ENCODE measurements at places on chromosomes 3 and 15. TPM values are rescaled to one million over a fixed set of nuclear protein-coding genes. Genes with fewer than 3 reads are reported as not detected.

DNA sequence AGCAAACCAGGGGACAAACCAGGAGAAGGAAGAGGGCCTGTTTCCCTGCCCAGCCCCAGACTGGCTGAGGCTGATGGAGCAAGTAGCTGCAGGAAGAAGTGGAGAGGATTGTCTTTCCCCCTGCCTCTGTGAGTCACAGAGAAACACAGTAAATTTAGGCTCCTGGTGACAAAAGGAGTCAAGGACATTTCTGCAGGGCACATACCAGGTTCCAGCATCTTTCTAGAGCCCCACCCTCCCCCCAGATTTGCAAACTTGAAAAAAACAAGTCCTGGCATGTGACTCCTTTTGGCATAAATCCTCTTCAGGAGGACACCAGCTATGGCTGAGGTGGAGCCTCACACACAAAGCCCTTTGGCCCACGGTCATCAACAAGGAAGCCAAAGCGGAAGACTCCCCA, 17.8 kb downstream of the PLD1 start:
- no peak for DNase-seq

- no peak for DNase-seq
Measured at GRCh38 chr15:33500432-33501195, 189.8 kb downstream of the RYR3 start.

DNA sequence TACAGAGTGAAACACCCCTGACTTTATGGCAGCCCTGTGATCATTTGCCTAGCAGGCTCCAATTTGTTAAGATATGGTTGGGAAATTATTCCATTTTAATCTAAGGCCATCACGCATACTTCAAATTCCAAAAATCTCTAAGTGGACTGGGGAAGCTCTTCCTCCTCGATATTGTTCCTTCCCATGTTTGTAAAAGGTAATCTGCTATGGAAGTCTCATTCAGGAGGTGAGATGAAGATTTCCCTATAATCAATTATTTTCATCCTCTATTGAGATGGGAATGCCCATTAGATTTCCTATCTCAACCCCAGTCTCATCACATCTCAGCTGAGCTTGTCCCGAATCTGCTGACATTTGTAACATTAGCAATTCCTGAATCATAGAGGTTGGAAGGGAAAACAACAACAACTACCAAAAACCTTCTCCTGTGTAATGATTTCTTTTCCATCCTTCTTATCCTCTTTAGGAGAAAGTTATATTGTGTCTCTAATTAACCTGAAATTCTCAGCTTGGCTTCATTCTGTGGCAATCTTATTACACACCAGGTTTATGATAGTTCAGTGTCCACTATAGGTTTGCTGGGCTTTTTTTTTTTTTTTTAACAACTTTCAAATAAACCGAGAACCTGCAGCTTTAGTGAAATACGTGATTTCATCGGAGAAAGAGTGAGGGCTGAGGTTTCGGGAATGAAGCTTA, 2.2 kb upstream of the NR2F2 start:
- no peak for DNase-seq

Gene GOLGA8J
- 0.07 TPM for total RNA-seq

DNA sequence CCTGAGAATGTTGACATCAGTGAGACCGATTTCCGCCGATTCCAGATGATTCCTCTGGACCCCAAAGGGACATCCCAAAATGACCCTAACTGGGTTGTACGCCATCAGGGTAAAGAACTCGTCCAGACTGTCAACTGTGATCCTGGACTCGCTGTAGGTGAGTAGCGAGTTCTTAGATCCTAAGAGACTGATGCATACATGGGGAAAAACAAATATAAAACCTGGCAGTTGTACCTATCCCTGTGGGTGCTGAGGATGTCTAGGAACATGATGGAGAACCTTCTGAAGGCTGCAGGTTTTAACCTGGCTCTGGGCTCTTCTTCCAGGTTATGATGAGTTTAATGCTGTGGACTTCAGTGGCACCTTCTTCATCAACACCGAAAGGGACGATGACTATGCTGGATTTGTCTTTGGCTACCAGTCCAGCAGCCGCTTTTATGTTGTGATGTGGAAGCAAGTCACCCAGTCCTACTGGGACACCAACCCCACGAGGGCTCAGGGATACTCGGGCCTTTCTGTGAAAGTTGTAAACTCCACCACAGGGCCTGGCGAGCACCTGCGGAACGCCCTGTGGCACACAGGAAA, 12.3 kb downstream of the THBS1 start:
- no peak for DNase-seq

Gene SEMA5B
- not detected for total RNA-seq

DNA sequence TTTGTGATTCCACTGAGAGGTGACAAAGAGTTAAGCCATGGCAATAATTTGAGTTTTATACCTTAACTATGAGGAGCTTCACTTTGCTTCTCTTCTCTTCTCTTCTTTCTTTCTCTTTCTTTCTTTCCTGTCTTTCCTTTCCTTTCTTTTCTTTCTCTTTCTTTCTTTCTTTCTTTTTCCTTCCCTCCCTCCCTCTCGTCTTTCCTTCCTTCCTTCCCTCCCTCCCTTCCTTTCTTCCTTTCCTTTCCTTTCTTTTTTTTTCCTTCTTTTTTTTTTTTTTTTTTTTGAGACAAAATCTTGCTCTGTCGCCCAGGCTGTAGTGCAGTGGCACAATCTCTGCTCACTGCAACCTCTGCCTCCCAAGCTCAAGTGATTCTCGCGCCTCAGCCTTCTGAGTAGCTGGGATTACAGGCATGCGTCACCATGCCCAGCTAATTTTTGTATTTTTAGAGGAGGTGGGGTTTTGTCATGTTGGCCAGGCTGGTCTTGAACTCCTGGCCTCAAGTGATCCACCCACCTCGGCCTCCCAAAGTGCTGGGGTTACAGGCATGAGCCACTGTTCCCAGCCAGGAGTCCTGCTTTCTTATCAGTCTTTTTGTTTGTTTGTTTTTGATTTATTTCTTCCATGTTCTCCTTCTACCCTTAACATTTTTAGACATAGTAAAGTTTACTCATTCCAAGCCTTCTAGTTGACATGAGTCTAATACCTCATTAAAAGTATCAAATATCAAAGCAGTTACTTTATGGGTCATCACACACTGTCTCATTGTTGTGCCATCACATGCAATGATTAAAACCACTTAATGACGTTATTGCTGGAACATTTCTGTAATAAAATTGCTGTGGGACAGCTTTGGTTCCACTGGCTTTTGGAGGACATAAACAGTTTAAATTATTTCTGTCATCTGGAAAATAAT, 29.9 kb downstream of the SLC49A4 start:
- no peak for DNase-seq

DNA sequence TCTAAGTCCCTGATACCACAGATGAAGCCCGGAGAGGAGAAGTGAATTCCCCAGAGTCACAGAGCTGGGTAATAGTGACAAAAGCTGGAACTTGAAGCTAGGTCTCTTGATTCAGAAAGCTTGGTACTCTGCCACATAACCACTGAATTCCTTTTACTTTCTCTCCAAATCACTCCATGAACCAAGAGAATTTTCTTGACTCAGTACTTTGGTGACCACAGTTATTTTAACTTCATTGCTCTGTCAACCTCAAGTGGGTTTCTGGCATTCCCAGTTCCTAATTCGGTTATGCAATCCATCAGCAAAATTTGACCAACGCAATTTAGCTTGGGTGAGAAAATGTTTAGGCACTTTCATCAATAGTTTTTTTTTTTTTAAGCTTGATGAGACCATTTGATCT, 61.0 kb upstream of the PPARG start:
- no peak for DNase-seq

Gene CCDC33
- total RNA-seq: not detected

- no peak for DNase-seq
Measured at GRCh38 chr15:79322945-79323344, 12.0 kb downstream of the TMED3 start.

Gene TXNRD3
- total RNA-seq: 15.9 TPM

- DNase-seq: no peak
Measured at GRCh38 chr3:114379266-114379665, 85.4 kb downstream of the TIGIT start.

- DNase-seq: no peak
Measured at GRCh38 chr3:26438981-26439884, 183.3 kb upstream of the LRRC3B start.

- no peak for DNase-seq
Measured at GRCh38 chr15:86973284-86973844, 893.7 kb downstream of the AGBL1 start.

GRCh38 chr3:15063238-15063637, 1.9 kb downstream of the MRPS25 start:
- no peak for DNase-seq

DNA sequence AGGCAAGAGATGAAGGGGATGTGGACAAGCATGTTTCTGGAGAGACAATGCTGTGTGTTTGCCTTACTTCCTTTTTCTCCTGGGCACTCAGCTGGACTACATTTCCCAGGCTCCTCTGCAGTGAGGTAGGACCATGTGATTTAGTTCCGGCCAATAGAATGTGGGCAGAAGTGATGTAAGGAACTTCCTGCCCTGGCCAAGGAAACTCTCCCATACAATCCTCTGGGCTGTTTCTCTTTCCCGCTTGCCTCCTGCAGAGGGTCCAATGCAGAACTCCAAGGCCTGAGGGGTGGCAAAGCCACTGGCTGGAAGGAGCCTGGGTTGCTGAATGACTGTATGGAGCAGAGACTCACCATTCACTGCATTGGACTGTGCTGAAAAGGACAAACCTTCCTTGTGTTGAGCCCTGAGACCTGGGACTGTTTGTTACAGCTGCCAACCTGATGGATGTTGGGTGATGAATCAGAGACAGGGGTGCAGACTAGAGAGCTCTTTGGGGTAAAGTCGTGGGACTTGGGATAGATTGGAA, 82.7 kb upstream of the SLC6A6 start:
- DNase-seq: peak; percentile 42

GRCh38 chr3:172061724-172062184, 22.4 kb downstream of the FNDC3B start:
- no peak for DNase-seq

- no peak for DNase-seq
Measured at GRCh38 chr3:117793622-117794265, 1084.2 kb downstream of the TUSC7 start.

GRCh38 chr3:151946606-151947005, 73.2 kb downstream of the SUCNR1 start:
- DNase-seq: no peak

GRCh38 chr3:16658004-16658924, 53.0 kb upstream of the DAZL start:
- no peak for DNase-seq

Gene PLA2G4B
- total RNA-seq: 0.20 TPM

DNA sequence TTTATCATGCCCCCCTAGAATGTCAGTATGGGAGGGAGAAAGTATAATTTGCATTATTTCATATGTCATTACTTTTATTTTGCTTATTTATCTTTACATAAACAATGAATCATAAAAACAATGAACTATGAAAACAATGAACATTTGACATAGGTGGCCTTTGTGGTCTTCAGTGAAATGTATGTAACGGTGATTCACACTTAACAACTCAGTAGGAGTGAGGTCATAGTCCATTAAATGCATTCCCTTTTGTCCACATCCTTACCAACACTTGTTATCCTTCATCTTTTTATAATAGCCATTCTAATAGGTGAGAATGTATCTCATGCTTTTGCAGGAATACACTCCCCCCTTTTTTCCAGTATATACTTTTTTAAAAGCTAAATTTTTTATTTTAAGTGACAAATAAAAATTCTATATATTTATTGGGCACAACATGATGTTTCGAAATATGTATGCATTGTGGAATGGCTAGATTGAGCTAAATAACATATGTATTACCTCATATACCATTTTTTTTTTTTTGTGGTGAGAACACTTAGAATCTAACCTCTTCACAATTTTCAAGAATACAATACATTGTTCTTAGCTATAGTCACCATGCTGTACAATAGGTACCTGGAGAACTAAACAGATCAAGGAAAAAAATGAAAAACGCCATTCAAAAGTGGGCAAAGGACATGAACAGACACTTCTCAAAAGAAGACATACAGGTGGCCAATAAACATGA, 189.5 kb downstream of the WDR72 start:
- DNase-seq: no peak

Gene KBTBD12
- total RNA-seq: not detected

DNA sequence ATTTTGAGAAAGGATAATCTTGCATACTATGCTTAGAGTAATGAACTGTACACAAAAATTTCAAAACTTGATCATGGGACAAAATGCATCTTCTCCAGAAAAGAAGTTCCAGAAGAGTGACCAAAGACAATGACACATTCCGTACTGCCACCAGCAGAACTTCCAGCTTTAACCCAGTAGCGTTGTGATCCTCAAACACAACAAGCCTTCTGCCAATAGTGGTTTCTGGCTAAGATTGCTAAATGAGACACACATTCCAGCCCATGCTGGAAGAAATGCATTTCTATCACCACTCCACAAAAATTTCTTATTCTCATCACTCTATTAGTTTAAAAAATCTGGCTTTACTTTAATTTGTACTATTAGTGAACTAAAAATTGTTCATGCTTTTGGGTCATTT, 334.9 kb downstream of the TBC1D5 start:
- DNase-seq: no peak

DNA sequence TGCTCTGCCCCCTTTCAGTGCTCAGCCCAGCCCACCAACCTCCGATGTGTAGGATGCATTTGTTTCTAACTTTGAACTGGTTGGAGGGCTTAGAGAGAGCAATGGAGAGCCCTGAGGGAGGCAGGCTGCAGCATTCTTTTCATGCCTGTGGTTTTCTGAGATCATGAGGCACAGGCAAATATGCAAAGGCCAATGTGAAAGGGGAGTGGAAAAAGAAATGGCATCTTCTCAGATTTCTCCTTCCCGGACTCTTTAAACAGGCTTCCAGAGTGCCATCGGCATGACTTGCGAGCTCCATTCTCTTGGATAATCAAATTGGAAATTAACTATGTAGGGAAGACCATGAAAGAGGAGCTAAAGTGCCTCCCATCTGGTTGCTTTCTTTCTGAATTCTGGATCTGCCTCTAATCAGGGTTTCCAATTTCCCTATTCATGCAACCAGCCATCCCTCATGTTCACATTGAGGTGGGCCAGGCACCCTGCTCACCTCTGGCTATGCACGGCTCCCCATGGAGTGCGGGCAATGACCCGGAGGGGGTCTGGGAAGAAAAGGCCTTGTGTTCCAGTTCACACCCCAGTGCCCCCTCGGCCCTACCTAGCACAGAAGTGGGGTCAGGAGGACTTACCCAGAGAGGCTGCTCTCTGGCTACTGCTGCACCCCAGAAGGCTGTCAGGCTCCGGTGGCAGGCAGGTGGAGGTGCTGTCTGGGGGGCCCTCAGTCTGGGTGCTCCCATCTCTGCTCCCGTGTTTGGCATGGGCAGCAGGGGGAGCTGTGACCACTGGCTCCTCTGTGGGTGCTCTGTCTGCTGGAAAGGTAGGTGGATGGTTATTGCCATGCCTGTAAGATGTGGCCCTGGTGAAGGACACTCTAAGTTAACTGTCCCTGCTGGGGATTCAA, 16.1 kb downstream of the AMOTL2 start:
- peak; percentile 79 for DNase-seq

Gene MESP1
- 8.9 TPM for total RNA-seq

Measured in MG63 (cell line).